ENCODE measurements at places on chromosomes 11 and 22. TPM values are rescaled to one million over a fixed set of nuclear protein-coding genes. Genes with fewer than 3 reads are reported as not detected.

ADAMTS15 gene
- total RNA-seq, result 1.3 TPM

- H3K36me3 ChIP-seq, result no peaks in the 10 kb centered on the region
- peak; percentile 38 for DNase-seq
- no peaks in the 10 kb centered on the region for H3K4me1 ChIP-seq
- H3K4me3 ChIP-seq, result no peak within 1 kb of the TSS
Measured at GRCh38 chr11:18046116-18046777, at the start of gene TPH1. TSS of gene TPH1 (minus strand) at chr11:18046269. CDS start at chr11:18040762, 5,507 bp downstream.

DNA sequence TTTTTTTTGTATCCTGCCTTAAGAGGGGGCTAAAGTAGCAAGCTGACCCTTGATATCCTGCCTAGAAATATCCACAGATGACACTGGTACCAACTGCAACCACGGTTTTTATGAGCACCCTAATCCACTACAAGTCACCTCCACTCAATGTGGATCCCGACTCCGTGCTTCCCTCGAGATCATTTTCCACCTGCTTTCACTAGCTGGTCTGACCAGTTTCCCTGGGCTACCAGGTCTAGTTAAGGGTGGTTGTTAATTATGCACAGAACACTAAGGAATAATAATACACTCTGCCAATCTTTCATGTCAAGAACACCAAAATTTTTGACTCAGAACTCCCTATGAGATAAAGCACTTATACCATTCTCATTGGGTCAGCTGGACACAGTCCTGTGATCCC lies 82.3 kb downstream of the ABTB2 start:
- no peaks in the 10 kb centered on the region for H3K36me3 ChIP-seq
- DNase-seq, result no peak
- peak overlapping the region; percentile 74 for H3K27ac ChIP-seq
- peaks cover 13% of the 10 kb centered on the region for H3K4me1 ChIP-seq
- H3K4me3 ChIP-seq, result no peak overlapping the region

DNA sequence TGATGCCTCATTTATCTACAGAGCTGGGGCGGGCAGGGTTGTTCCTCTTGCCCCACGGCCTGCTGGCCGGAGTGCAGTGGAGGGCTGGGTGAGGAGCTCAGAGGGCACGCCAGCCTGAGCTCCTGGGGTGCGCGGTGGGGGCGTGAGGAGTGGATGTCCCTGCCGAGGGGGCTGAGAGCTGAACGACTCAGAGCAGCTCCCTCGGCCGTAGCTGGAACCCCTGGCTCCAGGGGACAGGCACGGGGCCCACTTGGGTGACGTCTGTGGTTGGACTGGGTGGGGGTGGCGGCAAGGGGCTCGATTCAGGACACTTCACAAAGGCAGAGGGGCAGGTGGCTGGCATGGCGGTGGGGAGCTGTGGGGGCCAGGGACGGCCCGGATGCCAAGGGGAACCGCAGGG lies 62.4 kb downstream of the TRMU start:
- H3K27ac ChIP-seq, result no peak overlapping the region
- H3K36me3 ChIP-seq, result no peaks in the 10 kb centered on the region
- DNase-seq, result no peak

IFITM10 gene
- total RNA-seq, result 67.4 TPM

- no peak overlapping the region for H3K4me3 ChIP-seq
- H3K36me3 ChIP-seq, result peaks cover 24% of the 10 kb centered on the region
- no peak overlapping the region for H3K27ac ChIP-seq
Measured at GRCh38 chr22:27874185-27874584, 44.9 kb downstream of the PITPNB start.

DNA sequence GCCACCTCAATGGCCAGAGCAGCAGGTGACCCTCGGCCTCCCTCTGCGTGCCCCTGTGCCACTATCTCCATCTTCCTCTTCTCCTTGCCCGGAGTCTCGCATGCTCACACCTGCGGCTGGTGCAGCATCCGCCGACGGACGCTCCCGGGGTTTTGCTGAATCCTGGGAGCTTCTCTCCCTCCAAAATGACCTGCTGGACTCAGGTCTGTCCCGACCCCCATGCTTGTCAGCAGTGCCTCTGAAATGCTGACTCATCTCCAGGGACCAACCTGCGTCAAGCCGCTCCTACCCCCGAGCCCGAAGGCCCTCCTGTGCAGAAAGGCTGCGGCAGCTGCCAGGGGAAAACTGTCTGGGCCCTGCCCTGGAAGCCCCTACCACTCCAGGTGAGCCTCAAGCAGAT lies 58.4 kb downstream of the CELSR1 start:
- DNase-seq, result no peak
- no peaks in the 10 kb centered on the region for H3K36me3 ChIP-seq
- peaks cover 46% of the 10 kb centered on the region for H3K27me3 ChIP-seq
- no peaks in the 10 kb centered on the region for H3K4me1 ChIP-seq
- H3K4me3 ChIP-seq, result no peak overlapping the region
- no peak overlapping the region for H3K27ac ChIP-seq

BATF2 gene
- 4.0 TPM for total RNA-seq

- no peaks in the 10 kb centered on the region for H3K27me3 ChIP-seq
- H3K36me3 ChIP-seq, result no peaks in the 10 kb centered on the region
Measured at GRCh38 chr22:43053176-43053575, 36.0 kb downstream of the TTLL1 start.

ZP1 gene
- total RNA-seq, result 5.3 TPM

All from GM23248 (cell line).